ENCODE measurements at places on chromosomes 11 and 22. TPM values are rescaled to one million over a fixed set of nuclear protein-coding genes. Genes with fewer than 3 reads are reported as not detected.

DNA sequence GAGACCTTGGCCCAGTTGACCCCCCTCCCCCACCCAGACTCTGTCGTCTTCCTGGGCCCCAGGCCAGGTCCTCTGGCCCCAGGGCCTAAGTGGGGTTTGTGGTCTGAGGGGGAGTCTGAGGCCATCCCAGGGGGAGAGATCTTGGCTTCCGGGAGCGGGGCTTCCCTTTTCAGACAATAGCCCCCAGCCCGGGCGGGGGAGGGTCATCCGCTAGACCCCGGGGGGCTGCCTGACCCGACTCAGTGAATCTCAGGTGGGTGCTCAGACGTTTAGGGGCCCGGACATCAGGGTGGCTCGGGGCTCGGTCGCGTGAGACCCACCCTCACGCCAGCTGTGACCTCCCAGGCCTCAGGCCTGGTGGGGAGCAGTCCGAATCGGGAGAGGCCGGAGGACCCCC, 609 bp downstream of the MAPK11 start:
- DNase-seq = no peak

GRCh38 chr11:971731-972365, 46.2 kb downstream of the AP2A2 start:
- no peak for DNase-seq

DNA sequence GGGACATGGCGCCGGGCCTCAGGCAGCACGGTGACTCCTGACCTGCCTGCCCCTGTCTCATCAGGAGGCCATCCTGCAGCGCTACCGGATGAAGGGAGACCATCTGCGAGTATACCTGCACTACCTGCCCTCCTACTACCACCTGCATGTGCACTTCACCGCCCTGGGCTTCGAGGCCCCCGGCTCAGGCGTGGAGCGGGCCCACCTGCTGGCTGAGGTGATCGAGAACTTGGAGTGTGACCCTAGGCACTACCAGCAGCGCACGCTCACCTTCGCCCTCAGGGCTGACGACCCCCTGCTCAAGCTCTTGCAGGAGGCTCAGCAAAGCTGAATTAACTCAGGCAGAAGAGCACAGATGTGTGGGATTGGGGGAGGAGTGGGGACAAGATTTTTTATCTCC, 10.2 kb upstream of the ST3GAL4 start:
- no peak for DNase-seq

DNA sequence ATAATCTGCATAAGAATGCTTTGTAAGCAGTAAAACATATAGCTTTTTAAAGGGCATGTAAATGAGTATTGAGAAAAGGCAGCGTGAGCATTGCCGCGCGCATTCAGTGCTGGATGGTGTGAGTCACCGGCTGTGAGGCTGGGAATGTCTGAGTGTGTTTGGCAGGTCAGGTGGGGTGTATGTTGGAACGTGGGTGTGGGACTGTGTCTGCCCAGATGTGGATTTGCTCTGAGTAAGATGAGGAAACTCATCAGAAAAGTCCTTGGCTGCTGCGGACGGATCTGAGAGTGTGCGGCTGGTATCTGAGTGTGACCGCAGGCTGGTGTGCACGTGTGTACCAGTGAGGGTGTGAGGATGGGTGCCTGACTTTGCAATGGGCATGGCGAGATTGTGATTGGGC, 66.2 kb upstream of the NECTIN1 start:
- no peak for DNase-seq

Gene GRAP2
- total RNA-seq = 65.2 TPM

Data from activated naive CD8-positive, alpha-beta T cell treated with anti-CD3 and anti-CD28 coated beads for 36 hours (primary cell).